H1 (cell line): ENCODE measurements at places on chromosomes 7 and 10. TPM values are rescaled to one million over a fixed set of nuclear protein-coding genes. Genes with fewer than 3 reads are reported as not detected.
A peak's percentile ranks its signal among the peaks of the same experiment; 100 is the strongest.

KLF14 gene
- total RNA-seq = not detected in 2 replicates

TRIM73 gene
- total RNA-seq = 0.90 and 1.0 TPM in 2 replicates

FZD8 gene
- 7.1 and 8.6 TPM in 2 replicates for total RNA-seq

C10orf53 gene
- total RNA-seq = not detected in 2 replicates

GNG11 gene
- total RNA-seq = 1.3 TPM in 2 replicates

MEST gene
- 269 and 283 TPM in 2 replicates for total RNA-seq

CTAGE15 gene
- 0.61 and 0.86 TPM in 2 replicates for total RNA-seq

DPYSL4 gene
- 15.2 and 16.4 TPM in 2 replicates for total RNA-seq

WDFY4 gene
- not detected in 2 replicates for total RNA-seq

DGKB gene
- 2.0 and 2.6 TPM in 2 replicates for total RNA-seq

CXCL12 gene
- total RNA-seq = 48.0 and 51.4 TPM in 2 replicates

AKR1C8 gene
- not detected in 2 replicates for total RNA-seq

CNOT4 gene
- 24.3 and 25.8 TPM in 2 replicates for total RNA-seq

POLR2J2 gene
- 7.7 and 7.9 TPM in 2 replicates for total RNA-seq

TMEM120A gene
- total RNA-seq = 15.6 and 21.2 TPM in 2 replicates

PPP1R3A gene
- not detected in 2 replicates for total RNA-seq

DLX6 gene
- not detected in 2 replicates for total RNA-seq

SPDYE16 gene
- total RNA-seq = not detected in 2 replicates

GRCh38 chr7:1233333-1234048 is 819 bp downstream of the UNCX start:
- DNase-seq = no peak

DNA sequence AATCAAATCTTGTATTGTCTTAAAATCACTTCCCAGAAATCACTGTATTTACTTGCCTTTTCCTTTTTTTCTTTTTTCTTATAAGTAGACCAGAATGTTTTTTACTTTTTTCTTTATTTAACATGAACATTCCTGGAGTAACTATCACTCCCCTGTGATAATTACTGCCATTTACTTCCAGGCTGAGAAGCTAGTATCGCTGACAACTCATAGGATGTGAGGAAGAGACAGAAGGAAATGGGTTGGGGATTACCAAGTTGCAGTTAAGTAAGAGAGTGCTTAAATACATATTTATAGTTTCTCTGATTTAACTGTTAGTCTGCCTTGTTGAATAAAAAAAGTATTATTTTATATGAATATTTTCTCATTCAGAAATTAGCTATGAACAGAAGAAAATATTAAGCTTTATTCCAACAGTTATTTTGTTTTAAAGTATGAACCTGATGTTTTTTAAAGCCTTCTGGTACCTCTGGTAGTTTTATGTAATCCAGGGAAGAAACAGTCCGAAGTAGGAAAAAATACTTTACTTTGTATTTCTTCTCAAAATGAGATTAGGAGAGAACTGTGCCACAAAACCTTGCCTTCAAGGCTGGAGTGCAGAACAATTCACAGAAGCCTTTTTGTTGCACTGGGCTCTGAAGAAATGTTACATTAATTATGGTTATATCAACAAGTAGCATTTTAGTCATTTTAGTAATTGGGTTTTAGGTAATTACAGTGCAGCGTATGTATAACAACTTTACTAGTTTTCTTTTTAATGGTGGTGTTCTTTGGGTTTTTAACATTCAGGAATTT is 72.8 kb downstream of the SHOC2 start:
- DNase-seq = no peak

- DNase-seq = no peak
These were observed 10.2 kb downstream of the TUBGCP2 start for GRCh38 chr10:133298466-133298865.

DNA sequence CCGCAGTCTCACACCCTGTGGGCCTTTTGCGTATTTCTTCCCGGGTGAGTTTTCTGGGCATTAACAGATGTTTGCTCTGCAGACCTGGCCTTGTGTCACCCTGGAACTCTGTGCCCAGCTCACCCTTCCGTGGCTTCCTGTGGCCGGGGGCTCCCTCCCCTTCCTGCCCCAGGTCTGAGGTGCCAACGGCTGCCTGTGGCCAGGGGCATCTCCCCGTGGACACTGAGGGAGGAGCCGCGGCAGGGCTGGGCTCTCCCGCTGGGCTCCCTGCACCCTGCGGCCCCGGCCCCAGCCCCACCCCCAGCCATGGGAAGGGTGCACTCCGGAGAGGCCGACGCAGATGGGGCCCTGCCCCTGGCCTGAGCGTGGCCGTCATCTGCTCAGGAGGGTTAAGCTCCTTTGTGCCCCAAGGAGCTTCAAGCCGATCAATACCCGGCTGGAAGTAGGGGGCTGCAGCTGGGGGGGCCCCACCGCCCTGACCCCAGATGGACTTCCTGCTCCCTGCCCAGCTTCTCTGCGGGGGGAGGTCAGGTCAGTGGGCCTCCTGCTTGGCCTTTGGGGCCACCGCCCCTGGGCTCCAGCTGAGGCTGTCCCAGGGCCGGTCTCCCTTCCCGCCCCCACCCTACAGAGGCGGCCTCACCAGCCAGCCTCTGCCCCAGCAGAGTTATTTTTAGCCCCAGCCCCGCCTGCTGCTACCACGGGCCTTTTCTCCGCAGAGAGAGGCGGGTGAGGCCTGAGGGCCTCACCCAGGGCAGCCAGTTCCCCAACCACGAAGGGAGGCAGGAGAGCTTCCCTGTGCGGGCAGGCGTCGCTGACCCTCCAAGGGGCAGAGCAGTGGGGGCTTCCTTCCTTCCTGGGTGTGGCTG is 24.2 kb downstream of the PWWP2B start:
- no peak for DNase-seq

GRCh38 chr7:155533827-155534690 is 12.3 kb downstream of the CNPY1 start:
- peak; percentile 89 for DNase-seq

DNA sequence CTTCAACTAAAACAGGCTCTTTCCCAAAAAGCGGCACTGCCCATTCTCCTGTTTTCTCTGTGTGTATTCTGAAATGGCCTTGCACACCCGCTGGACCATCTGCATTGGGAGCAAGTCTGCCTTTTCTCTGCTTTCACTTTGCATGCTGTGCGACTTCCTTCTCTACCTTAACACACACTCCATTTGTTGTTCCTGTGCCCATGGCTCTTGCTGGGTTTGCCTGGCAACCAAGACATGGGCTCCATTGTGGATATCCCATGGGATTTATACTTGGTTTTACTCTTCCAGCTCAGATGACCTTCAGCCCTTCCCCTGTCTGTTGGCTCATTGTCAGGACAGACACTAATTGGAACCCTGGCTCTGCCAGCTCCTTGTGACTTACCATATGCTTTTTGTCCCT is 465.3 kb downstream of the REEP3 start:
- no peak for DNase-seq

- no peak for DNase-seq
These were observed 101.5 kb upstream of the EGR2 start for GRCh38 chr10:62917475-62918238.

DNA sequence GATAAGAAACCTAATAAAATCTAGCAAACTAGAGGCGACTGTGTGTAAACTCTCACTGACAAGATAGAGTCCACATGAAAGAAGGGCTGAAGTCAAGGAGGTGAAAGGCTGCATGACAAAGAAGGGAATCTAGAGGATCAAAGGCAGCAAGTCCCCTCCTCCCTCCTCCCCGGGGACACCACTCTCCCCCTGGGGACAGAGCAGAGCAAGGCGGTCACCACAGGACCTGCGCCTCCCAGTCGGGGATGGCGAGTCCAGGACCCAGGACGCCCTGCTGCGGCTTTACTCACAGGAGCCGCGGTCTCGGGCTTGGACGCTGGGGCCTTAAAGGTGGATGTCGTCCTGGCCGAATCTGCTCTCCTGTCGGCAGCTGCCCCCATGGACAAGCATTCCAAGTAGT is 22.4 kb downstream of the BRI3 start:
- no peak for DNase-seq

DNA sequence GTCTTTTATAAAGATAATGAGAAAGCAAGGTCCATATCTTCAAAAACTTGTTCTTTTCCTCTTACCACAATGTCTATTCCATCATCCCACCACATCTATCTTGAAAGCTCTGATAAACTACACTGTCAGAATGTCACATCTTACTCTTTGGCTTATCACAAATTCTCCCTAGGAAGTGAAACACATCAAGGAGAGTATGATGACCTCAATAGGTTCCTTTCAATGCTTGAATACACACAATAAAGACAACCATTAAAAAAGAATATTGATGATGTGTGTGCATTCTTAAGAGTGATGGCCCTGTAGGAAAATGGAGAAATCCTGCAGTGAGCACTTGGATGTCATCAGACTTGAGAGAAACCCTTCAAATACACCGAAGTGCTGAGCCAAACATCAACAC is 918.1 kb upstream of the SORCS1 start:
- no peak for DNase-seq

GRCh38 chr10:88966797-88967196 is 14.2 kb upstream of the ACTA2 start:
- no peak for DNase-seq

DNA sequence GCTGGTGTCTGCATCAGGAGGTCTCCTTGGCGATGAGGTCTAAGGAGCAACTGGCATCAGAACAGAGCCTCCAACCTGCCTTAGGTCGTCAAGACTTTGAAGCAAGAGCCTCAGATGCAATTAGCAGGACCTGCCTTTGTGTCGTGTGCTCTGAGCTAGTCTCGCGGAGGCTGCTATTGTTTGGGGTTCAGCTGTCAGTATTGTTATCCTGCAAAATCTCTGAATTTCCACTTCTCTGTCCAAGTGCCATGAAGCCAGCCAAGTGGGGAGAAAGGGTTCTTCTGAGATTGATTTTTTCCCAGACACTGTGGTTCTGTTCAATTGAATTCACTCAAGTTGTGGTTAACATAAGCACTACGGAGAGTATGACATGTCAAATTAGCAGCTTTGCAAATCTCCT is 78.7 kb downstream of the ADARB2 start:
- DNase-seq = no peak

DNA sequence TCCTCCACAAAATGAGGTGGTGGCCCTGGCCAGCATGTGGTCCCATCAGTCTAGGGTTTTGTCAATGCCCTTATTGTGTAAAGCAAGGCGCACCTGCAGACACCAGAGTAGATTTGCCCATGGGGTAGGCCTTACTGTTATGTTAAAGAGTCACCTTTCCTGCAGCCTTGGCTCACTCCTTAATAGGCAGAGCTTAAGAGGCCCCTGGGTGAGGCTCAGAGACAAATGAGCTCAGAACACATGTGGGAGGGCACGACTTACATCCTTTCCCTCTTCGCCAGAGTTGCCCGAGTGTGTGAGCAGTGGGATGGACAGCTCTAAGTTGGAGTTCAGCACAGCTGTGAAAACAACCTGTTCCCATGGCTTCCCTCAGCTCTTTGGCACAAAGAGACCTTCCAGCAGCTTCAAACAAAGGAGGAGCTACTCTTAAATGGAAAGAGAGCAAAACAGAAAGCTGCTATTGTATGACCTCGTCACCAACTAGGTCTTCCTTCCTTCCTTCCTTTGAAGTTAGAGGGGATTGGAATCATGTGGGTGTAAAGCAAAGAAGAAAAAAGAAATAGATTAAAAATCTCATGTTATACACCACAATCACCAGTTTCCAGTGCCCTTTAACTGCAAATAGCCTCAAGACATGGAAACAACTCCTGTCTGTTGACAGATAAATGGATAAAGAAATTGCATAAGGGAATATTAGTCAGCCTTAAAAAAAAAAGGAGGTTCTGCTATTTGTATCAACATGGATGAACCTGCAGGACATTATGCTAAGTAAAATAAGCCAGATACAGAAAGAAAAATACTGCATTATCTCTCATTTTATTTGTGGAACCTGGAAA is 11.9 kb upstream of the XPNPEP1 start:
- DNase-seq = peak; percentile 70

DNA sequence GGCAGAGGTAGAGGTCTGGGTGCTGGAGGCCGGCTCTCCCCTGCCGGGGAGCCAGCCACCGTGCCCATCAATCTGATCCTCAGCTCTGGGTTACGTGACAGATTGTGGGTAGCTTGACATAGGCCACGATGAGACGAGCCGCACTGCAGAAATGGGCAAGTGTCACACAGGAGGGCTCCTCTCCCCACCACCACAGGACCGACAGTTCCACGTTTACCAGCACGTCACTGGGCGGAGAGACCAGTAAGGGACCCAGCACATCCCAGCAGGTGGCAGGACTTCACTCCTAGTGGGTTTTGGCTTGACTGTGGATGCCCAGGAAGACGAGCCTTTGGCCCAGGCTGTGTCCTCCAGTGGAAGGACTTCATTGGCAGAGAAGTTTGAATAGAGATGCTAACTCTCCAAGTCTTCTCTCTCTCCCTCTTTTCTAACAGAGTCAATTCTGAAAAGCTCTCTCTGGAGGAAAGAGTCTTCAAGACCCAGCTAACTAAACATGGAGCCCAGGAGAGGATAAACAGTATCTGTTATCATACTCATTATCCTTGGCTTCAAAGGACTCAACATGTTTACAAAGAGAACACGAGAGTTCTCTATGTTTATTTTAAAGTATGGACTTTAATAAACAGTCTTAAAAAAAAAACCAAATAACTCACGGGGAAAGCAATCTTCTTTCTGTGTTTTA is 129.3 kb upstream of the JCAD start:
- DNase-seq = no peak

- DNase-seq = no peak
These were observed 512.5 kb downstream of the REEP3 start for GRCh38 chr10:64033711-64034110.

DNA sequence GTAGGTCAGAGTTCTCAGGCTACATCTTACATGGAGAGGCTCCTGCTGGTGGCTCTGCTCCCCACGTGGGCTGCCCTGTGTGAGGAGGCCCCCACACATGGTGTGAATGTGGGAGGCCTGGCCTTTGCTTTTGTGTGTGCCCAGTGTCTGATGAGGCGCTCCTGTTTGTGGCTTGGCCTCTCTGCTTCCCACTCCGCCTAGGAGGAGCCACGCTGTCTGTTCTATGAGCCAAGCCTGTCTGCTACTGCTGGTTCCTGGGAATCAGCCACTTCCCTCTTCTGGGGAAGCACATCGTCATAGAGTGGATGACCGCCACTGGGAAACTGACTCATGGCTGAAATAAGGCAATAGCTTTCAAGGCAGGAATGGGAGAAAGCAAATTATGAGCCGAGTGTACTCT is 87.1 kb downstream of the CYP26A1 start:
- DNase-seq = no peak

GRCh38 chr7:83879063-83879462 is 230.1 kb upstream of the SEMA3E start:
- no peak for DNase-seq

DNA sequence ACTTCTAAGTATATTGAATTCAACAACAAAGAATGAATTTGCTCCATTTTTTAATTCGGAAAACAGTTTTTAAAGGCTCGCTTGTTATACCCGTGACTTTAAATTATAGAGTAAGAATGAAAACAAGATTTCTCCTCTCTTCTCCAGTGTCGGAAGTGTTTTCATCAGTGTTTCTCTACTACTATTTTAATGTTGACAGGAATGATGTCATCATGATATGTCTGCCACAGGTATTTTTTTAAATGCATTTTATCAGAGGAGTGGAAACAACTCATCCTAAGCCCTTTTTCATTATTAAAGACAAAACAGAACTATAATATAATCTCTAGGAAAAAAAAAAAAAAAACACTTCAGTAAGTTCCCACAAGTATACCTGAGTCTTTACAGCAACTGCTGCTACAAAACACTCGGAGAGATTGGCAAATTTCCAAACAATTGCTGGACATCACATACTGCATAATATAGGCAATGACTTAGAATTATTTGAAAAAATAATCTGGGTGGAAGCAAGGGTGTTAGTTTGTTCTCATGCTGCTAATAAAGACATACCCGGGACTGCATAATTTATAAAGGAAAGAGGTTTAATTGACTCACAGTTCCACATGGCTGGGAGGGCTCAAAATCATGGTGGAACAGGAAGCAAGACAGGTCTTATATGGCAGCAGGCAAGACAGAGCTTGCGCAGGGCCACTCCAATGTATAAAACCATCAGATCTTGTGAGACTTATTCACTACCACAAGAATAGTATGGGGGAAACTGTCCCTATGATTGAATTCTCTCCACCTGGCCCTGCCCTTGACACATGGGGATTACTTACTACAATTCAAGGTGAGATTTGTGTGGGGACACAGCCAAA is 4.8 kb upstream of the RNF32 start:
- no peak for DNase-seq
